Astrocyte of the cerebellum (primary cell): ENCODE measurements at places on chromosomes 13 and 19.

GRCh38 chr19:18202778-18203407, 949 bp downstream of the RAB3A start:
- DNase-seq = no peak

GRCh38 chr13:91946498-91947070, 548.2 kb downstream of the GPC5 start:
- peak; percentile 3 for DNase-seq

GRCh38 chr13:53042877-53043276, 14.3 kb downstream of the OLFM4 start:
- DNase-seq = no peak

DNA sequence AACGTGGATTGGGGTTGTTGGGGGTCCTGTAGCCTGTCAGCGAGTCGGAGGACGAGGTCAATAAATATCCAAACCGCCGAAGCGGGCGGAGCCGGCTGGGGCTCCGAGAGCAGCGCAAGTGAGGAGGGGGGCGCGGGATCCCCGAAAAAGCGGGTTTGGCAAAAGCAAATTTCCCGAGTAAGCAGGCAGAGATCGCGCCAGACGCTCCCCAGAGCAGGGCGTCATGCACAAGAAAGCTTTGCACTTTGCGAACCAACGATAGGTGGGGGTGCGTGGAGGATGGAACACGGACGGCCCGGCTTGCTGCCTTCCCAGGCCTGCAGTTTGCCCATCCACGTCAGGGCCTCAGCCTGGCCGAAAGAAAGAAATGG, 754 bp upstream of the SIX5 start:
- DNase-seq = no peak

- no peak for DNase-seq
Measured at GRCh38 chr19:41249707-41250423, 14.3 kb upstream of the HNRNPUL1 start.

DNA sequence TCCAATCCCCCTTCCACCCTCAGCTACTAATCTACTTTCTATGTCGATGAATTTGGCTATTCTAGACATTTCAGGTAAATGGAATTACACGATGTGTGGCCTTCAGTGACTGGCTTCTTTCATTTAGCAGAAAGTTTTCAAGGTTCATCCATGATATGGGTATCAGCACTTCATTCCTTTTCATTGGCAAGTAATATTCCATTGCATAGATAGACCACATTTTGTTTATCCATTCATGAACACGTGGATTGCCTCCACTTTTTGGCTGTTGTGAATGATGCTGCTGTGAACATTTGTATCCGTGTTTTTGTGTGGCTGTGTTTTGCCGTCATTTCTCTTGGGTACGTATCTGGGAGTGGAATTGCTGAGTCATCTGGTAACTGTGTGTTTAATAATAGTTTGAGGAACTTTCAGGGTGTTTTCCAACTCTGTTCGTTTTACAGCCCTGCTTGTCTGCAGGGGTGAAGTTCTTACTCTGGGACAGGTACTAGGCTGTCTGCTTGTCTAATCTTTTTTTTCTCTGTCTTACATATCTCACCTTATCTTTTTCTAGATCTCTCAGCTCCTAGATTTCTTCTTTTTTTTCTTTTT, 32.5 kb downstream of the MARK4 start:
- DNase-seq = no peak

DNA sequence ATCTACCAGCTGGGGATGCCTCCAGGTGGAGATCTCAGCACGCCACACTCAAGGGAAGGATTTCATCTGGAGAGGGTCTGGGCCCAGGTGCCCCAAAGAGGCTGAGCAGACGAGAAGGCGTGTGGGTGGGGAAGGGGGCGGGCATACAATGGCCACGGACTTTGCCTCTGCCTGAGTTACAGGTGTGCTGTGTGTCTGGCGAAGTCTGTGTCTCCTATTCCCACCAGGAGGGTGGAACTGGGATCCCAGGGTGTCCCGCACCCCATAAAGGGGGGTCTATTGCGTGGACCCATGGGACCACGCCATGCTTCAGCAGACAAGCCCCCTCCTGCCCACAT, 3.6 kb downstream of the TLE2 start:
- DNase-seq = no peak

DNA sequence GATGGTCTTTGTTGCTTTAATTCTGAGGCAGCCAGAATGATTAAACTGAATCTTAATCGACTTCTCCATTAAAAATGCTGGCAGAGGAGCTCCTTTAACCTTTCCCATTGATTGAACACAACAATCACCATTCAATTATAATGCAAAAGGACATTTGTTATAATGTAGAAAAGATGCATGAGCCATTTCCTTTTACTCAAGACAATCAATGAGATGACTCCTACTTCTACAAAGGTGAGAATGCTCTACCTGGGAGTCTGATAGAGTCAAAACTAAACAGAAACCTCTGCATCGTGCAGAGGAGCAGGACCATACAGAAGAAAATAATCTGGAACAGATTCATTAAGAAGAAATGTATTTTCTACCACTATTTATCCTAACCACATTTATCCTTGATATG, 253.6 kb upstream of the DACH1 start:
- DNase-seq = no peak

- no peak for DNase-seq
Measured at GRCh38 chr13:59873856-59874255, 289.9 kb downstream of the DIAPH3 start.

- DNase-seq = no peak
Measured at GRCh38 chr19:1172353-1173158, 1.5 kb downstream of the SBNO2 start.

DNA sequence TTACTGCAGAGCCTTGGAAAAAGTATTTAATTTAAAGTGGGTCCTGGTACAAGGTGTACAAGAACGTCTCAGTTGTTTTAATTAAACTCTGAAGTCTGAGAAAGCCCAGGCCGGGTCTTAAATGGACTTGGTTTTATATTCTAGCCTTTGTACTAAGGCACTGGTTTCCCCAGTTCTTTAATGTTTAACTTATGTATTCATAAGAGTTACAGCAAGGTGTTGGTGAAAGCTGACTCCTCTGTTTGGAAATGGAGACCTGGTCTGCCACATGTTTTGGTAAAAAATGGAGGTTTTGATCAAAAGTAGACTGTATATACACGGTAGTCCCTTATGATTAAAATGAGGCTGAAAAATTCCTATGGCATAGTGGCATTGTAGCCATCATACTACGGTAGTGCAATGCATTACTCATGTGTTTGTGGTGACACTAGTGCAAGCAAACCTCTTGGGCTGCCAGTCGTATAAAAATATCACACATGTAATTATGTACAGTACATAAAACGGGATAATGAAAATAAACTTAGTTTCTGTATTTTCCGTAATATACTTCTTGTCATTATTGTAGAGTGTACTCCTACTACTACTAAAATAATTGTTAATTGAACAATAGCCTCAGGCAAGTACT, 883.4 kb upstream of the SPRY2 start:
- DNase-seq = no peak

- peak; percentile 44 for DNase-seq
Measured at GRCh38 chr19:58581227-58582141, 8.3 kb upstream of the MZF1 start.

- no peak for DNase-seq
Measured at GRCh38 chr13:61179741-61180140, 235.9 kb downstream of the PCDH20 start.

DNA sequence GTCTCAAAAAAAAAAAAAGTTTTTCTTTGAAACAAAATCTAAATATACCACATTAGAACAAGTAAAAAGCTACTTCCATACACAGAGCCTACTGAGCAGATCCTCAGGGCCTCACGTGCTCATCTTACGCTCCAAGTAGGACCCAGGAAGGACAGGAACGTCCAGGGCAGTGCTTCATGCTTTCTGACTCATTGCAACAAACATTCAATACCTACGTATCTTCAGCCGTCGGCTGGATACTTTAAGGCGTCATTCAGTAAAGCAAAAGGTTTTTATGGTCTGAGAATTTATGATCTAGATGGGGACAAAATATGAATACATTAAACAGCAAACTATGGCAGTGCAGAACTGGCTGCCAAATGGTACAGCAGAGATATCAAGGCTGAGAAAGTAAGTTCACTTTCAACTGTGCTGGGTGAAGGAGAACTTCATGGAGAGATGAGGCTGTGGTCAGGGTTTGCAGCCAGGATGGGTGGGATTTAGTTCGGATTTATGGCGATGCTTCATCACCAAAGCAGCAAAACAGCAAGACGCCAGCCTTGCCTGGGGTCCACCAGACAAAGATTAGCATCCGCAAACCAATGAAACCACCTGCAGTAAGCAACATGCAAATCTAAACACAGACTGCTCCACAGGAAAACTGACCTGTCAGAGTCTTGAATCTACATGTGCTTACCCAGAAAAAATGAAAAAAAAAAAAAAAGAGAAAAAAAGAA, 20.5 kb downstream of the CARS2 start:
- DNase-seq = no peak

DNA sequence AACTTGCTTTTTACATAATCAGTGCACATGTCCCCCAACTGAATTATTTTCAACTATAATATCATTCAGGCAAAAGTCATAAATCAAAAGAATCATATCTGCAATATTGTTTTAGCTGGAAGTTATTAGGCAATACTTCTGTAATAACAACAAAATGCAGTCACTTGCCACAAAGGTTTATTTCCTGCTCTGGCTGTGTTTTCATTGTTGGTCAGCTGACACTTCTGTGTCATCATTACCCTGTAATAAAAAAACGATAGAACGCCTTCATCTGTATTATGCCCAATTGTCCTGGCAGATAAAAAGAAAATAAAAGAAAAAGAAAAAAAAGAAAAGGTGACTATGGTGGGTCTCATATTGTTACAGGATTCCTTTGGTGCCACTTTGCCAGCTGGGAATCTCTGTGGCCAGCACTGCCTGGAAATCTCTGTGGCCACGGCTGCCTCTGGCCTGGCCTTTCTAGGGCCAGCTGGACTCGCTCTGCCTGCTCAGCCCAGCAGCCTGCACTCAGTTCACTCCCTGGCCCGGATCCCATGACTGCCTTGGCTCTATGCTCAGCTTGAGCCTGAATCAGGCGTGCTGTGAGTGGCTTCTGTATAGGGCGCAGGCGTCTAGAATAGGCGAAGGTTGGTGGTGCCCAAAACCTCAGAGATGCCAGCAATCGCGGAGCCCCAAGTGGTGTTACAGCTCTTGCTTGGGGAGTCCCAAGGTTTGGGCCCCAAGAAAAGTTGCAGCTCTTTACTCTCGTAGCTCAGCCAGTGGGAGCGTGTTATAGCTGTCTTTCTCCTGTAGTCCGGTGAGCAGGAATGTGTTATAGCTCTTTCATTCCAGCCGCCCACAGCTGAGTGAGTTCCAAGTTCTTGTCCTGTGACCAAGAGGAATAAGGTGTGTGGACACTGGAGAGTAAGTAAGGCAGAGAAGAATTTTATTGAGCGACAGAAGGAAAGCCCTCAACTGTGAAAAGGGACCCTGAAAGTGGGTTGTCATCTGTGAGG, 1227.1 kb downstream of the SLITRK1 start:
- peak; percentile 50 for DNase-seq

DNA sequence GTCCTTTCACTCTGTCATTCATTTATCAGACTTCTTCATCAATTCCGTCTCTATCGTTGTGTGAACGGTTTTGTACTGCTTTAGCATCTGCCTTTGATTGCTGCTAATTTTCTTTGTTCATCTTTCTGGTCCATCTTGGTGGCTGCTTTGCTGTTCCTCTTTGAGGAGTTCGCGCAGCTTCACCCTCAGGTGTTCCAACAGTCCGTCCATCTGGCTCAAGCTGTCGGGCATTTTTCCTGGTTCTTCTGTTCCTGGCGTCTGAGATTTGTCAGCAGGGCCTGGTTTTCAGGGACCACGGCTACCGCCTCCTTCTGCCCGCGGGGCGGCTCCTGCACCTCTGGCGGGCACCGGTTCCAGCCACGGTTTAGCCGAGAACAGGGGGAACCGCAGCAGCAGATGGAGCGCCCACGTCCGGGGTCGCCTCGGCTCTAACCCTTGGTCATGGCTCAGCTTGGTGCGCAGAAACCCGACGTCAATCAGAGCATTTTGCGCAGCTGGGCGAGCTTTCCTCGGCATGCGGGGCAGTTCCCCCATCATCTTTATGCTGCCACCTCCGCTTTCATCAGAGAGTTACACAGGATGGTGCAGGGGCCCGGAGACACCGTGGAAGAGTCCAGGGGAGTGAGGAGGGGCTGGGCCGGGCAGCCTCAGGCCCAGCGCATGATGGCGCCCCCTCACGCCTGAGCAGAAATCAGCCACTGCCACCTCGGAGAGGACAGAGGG, 89.5 kb downstream of the ZNF100 start:
- no peak for DNase-seq

DNA sequence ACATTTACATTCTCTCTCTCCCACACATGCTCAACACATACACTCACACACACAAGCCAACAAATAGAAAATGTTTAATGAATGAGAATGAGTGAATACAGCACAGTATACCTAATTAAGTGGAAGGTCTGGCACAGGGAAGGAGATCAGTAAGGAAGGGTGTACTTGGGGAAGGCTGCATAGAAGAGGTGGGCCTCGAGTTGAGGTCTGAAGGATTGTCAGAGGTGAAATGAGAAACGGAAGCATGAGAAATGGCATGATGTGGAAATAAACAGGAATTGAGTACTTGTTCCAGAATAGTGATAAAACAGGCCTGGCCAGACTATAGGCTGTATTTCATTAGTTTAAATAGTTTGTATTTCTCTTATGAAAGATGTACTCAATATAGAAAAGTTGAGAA, 136.2 kb downstream of the FLT1 start:
- no peak for DNase-seq

- DNase-seq = no peak
Measured at GRCh38 chr19:10431254-10431942, 11.1 kb downstream of the PDE4A start.

DNA sequence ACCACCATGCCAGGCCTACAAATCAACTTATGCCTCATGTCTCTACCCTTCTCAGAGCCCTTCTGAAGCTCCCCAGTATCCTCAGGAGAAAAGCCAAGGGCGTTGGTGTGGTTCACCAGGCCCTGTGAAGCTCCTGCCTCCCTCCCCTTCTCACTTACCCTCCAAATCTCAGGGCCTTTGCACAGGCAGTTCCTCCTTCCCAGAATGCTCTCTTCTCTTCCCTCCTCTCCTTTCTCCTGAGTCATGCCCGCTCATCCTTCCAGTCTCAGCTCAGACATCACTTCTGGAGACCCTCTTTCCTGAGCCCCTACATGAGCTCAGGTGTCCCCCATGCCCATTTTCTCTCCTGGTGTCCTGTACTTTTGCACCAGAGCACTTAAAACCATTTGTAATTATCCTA, 20.5 kb downstream of the HIF3A start:
- no peak for DNase-seq

GRCh38 chr13:24606486-24607170, 73.6 kb upstream of the ATP12A start:
- DNase-seq = no peak

DNA sequence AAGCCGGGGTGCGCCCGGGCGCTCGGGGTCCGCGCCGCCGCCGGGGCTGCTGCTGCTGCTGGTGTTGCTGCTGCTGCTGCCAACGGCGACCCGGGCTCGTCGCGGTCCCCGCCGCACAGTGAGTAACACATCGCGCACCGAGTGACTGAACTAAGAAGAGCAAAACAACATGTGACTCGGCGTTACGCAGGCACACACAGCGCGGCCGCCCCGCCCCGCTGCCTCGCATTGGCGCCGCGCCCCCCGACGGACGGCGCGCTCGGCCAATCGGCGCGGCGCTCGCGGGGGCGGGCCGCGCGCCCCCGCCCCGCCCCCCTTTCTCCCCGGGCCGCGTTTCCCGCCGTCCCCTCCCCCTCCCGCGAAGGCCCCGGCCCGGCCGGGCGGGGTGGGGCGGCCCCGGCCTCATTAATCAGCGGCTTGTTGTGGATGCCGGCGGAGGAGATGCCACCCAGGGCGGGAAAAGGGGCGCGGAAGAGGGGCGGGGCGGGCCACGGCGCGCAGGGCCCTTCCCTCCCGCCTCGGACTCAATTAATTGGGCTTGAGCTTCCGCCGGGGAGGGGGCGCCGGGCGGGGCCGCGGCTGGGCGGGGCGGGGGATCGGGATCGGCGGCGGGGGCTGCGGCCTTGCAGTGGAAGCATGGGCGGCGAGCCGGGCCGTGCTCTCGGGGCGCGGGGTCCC, at the start of gene IRS2:
Gene IRS2, minus strand, starts transcription at position 127 of the 678 bp plus-strand sequence. CDS start 530 bp downstream, outside the sequence.
- peak; percentile 76 for DNase-seq
